Activated B cell treated with CpG ODN at 0.5 μM for 24 hours (primary cell): ENCODE measurements at places on chromosomes 7 and 10. TPM values are rescaled to one million over a fixed set of nuclear protein-coding genes. Genes with fewer than 3 reads are reported as not detected.

The AKR1E2 gene
- total RNA-seq = 0.98 and 1.1 TPM in 2 replicates

DNA sequence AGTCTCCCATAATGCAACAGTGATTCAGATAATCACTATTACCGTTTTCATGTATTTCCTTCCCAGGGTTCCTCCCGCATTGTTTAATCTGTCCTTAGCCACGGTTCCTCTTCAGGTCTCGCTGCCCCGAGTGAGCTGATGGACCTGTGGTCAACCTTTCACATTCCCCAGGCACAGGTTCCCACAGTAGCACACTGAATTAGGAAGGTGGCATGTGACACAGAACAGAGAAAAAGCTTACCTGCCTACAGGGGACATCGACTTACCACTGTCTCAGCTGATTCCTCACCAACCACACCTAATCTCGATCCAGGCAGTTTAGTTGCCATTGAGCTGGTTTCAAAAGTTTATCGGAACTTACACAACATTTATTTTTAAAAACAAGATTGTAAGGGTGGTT, 72.2 kb downstream of the MTURN start:
- DNase-seq = no peak
- H3K4me1 ChIP-seq = peaks cover 7% of the 10 kb centered on the region

The IL2RA gene
- 151 and 160 TPM in 2 replicates for total RNA-seq

DNA sequence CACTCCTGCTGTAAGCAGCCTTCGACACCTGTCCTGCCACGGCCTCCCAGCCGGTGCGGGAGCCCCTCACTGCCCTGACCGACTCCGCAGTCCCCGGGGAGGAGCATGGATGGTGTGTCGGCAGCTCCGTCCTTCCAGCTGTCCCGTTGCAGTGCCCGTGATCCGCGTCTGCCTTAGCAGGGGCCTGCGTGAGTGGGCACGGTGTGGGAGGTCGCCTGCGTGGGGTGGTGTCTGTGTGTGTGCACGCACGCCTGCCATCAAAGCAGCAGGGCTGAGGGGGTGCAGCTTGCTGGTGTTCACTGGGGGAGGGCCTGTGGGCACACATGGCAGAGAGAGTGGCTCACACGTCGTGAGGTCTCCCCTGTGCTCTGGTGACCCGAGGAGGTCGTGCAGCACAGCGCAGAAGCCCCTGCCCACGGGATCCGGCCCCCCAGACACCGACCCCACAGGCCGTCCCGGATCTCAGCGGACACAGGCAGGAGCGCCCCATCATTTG, 10.3 kb downstream of the MAFK start:
- H3K4me3 ChIP-seq = no peak overlapping the region
- H3K36me3 ChIP-seq = peaks cover 52% of the 10 kb centered on the region
- H3K27ac ChIP-seq = no peak overlapping the region
- no peaks in the 10 kb centered on the region for H3K4me1 ChIP-seq
- no peak for DNase-seq
- no peaks in the 10 kb centered on the region for H3K27me3 ChIP-seq

DNA sequence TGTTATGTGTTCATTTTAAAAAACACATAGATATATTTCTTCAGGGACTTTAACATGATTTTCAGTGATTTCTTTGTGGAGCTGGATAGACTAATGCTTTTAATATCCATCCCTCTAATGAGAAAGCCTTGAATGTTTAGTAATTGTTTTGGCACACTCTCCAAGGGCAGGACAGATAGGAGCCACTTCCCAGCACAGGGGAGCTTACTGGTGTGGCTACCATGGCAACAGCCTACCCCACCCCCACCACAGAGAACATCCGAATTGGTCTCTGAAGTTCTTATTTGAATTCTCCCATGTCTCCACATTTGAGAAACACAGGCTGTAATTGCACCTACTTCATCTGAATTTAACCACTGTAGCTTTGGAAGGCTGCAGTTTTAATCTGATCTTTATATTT, 87.7 kb downstream of the PRKG1 start:
- H3K4me1 ChIP-seq = no peaks in the 10 kb centered on the region
- no peaks in the 10 kb centered on the region for H3K27me3 ChIP-seq
- no peak for DNase-seq
- H3K27ac ChIP-seq = no peak overlapping the region
- no peaks in the 10 kb centered on the region for H3K36me3 ChIP-seq
- no peak overlapping the region for H3K4me3 ChIP-seq

- H3K36me3 ChIP-seq = no peaks in the 10 kb centered on the region
- DNase-seq = no peak
- H3K27me3 ChIP-seq = peaks cover 2% of the 10 kb centered on the region
- H3K4me1 ChIP-seq = peaks cover 13% of the 10 kb centered on the region
Measured at GRCh38 chr7:118217210-118217619, 7.3 kb upstream of the ANKRD7 start.

The OLAH gene
- total RNA-seq = not detected in 2 replicates

The CCL24 gene
- total RNA-seq = 0.81 and 1.2 TPM in 2 replicates
